ENCODE measurements at places on chromosomes 11 and 22.

DNA sequence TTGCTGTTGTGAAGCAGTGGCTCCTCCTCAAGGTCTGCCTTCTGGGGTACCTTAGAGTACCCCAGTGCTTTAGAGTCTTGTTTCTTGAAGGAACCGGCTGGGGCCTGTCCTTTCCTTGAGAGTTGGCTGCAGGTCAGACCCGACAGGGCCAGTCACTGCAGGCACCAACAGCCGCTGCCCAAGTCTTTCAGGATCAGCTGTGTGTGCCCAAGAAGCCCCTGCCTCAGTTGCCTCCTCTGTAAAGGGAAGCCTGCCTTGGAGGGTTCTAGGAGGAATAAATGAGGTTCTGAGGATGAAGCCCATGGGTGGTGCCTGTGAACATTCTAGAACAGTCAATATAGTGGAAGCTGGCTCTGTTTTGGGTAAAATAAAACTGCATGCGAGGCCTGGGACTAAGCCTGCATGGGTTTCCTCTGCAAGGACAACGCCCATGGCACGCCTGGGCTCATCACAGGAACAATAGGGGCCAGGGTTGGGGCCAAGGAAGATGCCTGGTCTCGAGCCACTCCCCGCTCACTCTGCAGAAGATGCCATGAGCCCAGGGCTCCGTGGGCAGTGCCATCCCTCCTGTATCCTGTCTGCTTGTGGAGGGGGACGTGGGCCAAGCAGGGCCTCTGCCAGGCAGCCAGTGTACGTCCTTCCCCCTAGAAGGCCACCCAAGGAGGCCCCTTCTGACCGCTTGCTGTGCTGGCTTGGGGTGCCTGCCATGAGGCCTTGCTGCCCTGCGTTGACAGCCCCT, 81.6 kb downstream of the MED15 start:
- no peak for DNase-seq

- no peak for DNase-seq
These were observed 542 bp downstream of the HPS4 start for GRCh38 chr22:26483043-26483438.

- DNase-seq: peak; percentile 57
These were observed 13.5 kb downstream of the ZBED5 start for GRCh38 chr11:10844356-10844755.

DNA sequence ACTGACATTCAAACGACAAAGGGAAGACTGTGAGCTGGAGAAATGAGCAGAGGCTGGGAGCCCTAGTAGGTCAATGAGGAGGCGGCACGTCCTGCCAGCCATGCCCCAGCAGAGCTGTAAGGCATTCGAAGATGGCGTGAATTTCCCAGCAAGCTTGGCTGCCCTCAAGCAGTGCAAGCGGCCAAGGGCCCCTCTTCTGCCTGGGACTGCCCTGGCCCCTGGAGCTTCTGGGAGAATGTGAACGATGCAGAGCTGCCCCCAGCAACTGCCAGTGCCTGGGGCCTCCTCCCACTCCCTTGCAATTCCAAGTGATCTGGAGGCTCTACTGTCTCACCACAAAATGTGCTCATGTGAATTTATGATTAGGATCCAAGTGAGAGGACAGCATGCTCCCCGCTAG, 4.3 kb downstream of the PPM1F start:
- DNase-seq: no peak

GRCh38 chr22:45528046-45528445, 25.4 kb downstream of the FBLN1 start:
- no peak for DNase-seq

GRCh38 chr22:30210235-30210909, 36.2 kb downstream of the LIF start:
- peak; percentile 66 for DNase-seq

DNA sequence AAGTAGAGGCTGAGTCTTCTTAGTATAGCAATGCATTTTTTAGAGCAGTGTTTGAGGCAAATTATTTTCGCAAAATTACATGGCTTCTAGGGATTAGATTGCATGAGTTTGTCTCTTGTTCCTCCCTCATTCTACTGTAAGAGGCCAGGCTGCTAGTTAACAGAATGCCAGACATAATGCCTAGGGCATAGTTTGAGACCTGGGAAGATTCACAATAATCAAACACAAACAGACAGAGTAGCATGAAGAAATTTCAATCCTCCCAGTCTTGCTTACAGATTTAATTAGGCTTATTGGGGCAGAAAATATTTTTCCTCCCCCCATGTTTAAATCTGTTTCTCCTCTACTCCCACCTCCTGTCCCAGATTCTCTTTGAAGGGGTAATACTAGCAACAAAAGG, 48.3 kb downstream of the ARHGEF12 start:
- no peak for DNase-seq

DNA sequence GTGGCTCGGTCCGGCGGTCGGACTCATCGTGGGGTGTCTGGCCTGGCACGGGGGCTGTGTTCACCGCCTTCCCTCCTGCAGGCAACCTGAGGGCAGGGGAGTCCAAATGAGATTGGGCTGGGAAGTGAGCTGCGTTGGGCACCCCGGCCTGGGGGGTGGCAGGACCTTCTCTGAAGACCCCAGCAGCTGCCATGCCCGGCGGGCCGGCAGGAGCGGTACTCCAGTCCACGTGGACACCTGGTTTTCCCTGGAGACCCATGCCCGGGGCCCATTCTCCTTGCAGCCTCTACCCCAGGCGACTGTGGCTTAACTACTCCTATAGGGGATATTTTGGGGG, 24.5 kb downstream of the LRRC10B start:
- no peak for DNase-seq

DNA sequence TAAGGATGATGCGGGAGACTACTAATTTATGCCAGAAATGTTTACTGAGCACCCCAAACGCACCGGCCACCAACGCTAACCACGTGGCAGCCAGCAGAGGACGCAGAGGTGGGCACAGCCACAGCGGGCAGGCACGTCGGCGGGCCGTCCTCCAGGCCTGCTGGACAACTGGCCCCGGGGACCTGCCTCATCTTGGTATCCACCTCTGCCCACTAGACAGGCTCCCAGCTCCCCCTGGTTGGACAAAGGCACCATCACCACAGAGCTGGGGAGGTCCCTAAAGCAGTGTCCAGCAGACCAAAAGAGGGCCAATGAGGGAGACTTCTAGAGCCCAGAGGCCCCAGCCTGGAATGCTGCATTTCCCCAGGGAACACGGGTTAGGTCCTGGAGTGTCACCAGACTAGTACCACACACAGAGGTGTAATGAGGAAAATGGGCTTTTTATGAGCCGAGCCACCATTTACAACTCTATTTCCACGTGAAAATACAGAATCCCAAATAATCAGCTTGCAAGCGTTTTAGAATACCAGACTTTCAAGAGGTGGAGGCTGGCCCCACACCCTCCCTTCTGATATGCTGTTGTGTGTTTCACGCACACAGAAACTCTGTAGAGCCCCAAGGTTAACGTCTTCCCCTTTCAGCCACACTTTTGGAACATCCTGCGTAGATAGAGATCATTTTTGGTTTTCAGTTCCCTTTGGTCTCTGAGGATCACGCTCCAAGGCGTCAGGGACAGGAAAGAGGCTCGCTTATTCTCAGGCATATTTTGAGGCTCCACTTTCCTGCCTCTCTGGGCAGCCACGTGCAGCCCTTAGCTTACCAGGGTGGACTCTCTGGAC, 23.7 kb upstream of the BID start:
- DNase-seq: no peak

DNA sequence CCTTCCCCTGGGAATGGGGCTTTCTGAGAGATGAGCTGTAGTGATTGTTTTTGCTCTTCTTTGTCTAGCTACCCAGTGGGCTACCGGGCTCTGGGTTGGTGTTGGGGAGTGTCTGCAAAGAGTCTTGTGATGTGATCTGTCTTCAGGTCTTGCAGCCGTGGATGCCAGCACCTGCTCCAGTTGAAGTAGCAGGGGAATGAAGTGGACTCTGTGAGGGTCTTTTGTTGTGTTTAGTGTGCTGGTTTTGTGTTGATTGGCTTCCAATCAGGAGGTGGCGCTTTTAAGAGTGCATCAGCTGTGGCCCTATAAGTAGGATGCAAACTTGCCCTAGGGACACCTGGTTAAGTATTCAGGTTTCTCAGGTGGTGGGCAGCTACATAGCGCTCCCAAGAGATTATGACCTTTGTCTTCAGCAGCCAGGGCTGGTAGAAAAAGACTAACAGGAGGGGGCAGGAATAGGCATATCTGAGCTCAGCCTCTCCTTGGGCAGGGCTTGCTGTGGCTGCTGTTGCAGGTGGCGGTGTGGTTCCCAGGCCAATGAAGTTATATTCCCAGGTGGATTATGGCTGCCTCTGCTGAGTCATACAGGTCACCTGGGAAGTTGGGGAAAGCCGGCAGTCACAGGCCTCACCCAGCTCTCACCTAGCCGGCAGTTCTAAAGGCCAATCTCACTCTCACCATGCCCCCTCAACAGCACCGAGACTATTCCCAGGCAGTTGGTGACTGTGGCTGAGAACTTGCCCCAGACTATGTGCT, 315.7 kb upstream of the C11orf87 start:
- no peak for DNase-seq

DNA sequence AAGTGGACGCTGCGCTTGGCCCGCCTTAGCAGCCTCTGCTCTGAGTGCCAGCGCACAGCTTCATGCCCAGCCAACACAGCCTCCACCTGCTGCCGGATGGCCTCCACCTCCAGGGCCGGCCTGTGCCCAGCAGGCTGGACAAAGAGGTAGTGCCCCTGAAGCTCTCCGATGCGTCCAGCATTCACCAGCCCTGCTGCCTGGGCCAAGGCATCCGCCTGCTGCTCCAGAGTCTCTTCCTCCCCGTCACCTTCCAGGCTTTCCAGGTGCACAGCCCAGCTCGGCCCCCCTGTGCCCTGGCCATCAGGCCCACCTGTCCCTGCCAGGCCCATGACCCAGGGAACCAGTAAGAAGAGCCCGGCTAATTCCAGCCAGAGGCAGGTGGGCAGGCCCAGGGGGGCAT, 2.5 kb downstream of the PCSK7 start:
- DNase-seq: no peak

- no peak for DNase-seq
These were observed 32.0 kb downstream of the EXPH5 start for GRCh38 chr11:108561535-108561991.

DNA sequence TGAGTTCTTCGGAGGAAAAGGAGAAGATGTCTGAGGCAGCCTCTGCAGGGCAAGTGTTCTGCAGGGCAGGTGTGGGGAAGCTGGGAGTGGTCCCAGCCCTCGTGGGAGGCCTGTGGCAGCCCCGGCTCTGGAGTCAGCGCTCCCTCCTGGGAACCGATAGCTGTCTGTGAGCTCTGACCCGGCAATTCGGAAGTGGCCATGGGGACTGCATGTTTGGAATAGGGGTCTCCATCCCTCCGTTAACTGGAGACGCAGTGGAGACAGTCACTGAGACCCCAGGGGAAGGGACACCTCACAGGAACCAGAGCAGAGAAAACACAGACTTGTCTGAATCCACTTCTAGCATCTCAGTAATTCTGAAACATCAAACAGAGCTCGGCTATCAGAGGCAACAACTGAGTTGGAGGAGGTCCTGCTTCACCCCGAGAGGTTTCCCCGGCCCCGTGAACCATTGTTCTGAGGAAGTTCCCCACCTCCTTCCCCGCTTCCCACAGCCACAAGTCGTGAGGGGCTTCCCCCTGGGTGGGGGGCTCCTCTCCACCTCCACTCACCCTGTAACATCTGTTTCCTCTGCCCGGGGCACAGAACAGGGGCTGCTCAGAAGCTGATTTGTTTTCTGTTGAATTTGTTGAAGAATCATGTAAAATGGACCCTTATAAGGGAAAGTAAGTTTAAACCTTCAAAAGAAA, 99.6 kb downstream of the BRD1 start:
- no peak for DNase-seq

- DNase-seq: no peak
These were observed 1.9 kb upstream of the GCAT start for GRCh38 chr22:37805810-37806277.

DNA sequence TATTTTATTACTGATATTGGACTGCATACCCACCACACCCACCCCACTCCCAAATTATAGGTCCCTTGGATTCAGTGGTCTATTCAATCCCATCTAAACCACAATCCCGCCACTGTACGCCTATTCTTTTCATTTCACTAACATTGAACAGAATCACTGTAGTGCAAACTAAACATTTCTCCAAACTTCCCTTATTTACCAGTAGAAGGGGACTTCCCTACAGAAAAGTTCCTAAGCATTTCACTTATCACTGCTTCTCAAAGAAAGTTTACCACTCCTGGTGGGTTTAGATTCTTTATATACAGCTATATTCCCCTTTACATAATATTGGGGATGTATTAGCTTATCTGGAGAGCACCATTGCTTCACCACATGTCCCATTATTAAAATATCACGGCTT, 29.3 kb downstream of the OR8B12 start:
- no peak for DNase-seq

DNA sequence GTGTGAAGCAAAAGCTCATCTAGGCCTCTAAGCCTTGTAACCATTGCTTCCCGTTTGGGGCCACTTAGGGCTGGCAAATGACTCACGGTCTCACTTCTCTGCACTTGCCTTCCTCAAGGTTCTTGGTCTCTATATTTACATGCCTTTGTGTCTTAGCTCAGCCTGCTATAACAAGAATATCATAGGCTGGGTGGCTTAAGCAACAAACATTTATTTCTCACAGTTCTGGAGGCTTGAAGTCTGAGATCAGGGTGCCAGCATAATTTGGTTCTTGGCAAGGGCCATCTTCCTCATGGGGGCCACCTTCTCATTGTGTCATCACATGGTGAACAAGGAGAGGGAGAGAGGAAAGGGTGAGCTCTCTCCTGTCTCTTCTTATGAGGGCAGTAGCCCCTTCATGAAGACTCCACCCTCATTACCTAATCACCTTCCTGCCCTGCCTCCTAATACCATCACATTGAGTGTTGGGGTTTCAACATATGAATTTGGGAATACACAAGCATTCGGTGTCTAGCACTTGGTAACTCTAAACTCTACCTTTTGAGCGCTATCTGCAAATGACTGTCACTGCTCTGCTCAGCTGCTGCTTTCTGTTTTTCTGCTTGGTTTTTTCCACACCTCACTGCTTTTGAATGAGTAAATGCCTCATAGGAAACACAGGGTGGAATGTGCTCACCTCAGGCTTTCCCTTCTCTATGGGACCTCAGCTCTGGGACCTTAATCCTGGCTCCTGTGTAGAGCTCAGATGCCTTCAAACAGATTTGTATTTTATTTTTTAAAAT, 16.2 kb upstream of the ME3 start:
- no peak for DNase-seq

DNA sequence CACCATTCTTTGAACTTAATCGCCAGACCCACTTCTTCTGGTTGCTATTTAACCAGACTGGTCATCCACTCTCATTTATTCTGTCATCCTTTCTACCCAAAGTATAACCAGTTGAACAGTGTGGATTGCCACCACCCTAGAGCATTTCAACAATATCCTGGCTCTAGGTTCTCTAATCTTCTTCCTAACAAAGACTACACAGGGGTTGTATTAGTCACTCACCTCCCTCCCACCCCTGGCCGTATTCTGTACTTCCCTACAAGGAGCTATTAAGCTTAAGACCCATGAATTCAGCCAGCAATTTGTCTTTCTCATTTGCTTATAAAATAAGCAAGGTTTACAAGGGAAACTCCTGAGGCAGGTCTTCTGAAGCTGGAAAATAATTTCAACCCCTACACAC, 46.9 kb upstream of the CEP126 start:
- no peak for DNase-seq

DNA sequence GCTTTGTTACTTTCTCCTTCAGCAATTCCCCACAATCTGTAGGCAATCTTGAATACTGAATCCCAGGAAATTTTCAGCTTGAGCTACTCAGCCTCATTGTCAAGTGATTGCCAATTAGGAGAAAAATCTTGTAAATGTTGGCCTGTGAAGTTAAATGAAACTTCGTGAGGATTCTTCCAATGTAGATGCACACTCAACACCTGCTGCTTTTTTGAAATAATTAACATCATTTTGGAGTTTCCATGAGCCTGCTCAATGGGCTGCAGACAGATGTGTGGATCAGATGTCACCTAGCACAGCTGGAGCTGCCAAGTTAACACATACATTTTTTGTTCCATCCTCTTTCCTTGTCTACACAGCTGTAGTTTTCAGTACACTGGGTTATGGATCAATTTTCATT, 645.6 kb upstream of the LUZP2 start:
- no peak for DNase-seq

All from foreskin melanocyte (primary cell).